Subcutaneous preadipocyte (primary cell): ENCODE measurements at places on chromosomes 13 and 19. TPM values are rescaled to one million over a fixed set of nuclear protein-coding genes. Genes with fewer than 3 reads are reported as not detected.

Gene ZNF555
- total RNA-seq: 4.0 and 4.3 TPM in 2 replicates

Gene SERTM1
- not detected in 2 replicates for total RNA-seq

Gene CD177
- not detected in 2 replicates for total RNA-seq

Gene NFILZ
- total RNA-seq: not detected in 2 replicates

Gene SKA3
- total RNA-seq: 10.7 and 22.5 TPM in 2 replicates

Gene APOC1
- total RNA-seq: 2.3 and 7.3 TPM in 2 replicates

Gene IFNL1
- not detected in 2 replicates for total RNA-seq

Gene ZNF567
- total RNA-seq: 3.3 and 5.1 TPM in 2 replicates
